Spinal cord (tissue), 10 donors: ENCODE measurements at places on chromosomes 11 and 22. TPM values are rescaled to one million over a fixed set of nuclear protein-coding genes. Genes with fewer than 3 reads are reported as not detected.
A peak's percentile ranks its signal among the peaks of the same experiment; 100 is the strongest.

Gene MS4A6A
- total RNA-seq = 29.8 TPM

Gene OR8H1
- not detected for total RNA-seq

Gene SLC37A2
- 4.5 TPM for total RNA-seq

Gene SSTR3
- total RNA-seq = 2.0 TPM

Gene CEP126
- 10.1 TPM for total RNA-seq

Gene GPR83
- total RNA-seq = 7.1 TPM

Gene IGF2
- total RNA-seq = 558 TPM

Gene ISX
- not detected for total RNA-seq

- DNase-seq = no peak
- peaks cover 2% of the 10 kb centered on the region for H3K36me3 ChIP-seq
- no peaks in the 10 kb centered on the region for H3K27me3 ChIP-seq
These were observed 1.4 kb downstream of the MFNG start for GRCh38 chr22:37484480-37485394.

GRCh38 chr11:33310720-33311500 is 53.7 kb downstream of the HIPK3 start:
- H3K36me3 ChIP-seq = peaks cover 2% of the 10 kb centered on the region
- H3K27me3 ChIP-seq = no peaks in the 10 kb centered on the region
- no peaks in the 10 kb centered on the region for H3K4me1 ChIP-seq
- DNase-seq = no peak
- H3K4me3 ChIP-seq = no peak overlapping the region
- H3K27ac ChIP-seq = no peak overlapping the region

- H3K4me3 ChIP-seq = no peak overlapping the region
- no peak for DNase-seq
- no peak overlapping the region for H3K27ac ChIP-seq
- no peaks in the 10 kb centered on the region for H3K27me3 ChIP-seq
- no peaks in the 10 kb centered on the region for H3K36me3 ChIP-seq
These were observed 63.0 kb downstream of the NAV2 start for GRCh38 chr11:19775622-19776021.

DNA sequence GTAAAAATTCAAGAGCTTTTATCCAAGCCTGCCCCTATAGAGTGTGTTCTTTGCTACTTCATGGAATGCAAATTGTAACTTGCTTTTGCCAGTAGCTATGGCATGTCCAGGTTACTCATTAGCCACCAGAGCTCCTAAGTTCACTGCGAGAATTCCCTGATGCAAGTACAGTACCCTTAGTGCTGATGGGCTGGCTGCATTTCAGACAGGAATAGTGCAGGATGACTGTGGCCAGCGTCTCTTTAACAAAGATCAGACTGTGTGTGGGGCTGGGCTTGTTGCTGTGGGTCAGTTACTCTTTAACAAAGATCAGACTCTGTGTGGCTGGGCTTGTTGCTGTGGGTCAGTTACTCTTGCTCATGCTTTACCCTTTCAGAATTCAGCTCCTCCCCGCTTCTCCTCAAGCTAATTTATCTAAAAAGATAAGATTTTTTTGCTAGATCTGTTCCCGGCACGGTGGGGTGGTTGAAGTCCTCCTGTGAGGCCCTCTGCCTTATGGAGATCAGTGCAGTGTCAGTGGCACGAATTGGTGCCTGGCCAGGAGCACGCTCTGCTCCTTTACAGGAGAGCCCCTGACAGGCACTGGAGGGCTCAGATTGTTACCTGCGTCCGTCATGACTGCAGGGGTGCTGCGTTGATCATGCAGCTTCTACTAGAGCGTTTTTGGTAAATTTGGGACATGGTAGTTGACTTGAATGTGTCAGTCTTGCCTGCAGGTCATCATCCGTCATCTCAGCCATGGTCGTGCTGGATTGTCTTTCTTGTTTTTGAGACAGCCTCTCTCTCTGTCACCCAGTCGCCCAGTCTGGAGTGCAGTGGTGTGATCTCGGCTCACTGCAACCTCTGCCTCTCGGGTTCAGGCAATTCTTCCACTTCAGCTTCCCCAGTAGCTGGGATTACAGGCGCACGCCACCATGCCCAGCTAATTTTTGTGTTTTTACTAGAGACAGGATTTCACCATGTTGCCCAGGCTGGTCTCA is 27.0 kb downstream of the AP2A2 start:
- no peak overlapping the region for H3K4me3 ChIP-seq
- DNase-seq = no peak
- no peaks in the 10 kb centered on the region for H3K27me3 ChIP-seq
- H3K4me1 ChIP-seq = peaks cover 36% of the 10 kb centered on the region
- peak overlapping the region; percentile 70 for H3K27ac ChIP-seq
- H3K36me3 ChIP-seq = peaks cover 9% of the 10 kb centered on the region

DNA sequence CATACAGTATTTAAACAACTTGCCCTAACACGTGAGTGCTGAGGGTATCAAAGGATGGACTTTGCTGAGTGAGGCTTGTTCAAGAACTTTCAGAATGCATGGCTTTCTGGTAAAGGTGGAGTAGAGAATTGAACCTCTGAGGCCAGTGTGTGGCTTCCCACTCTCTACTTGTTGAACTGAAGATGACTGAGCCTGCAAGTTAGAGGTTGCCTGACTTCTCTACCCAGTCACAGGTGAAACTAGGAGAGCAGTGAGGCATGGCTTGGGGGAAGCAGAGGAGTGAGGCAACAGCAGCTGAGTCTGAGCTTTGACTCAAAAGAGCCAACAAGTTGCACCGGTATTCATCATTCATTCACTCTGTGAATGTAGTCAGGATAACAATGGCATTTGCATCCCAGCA is 256.4 kb upstream of the SESN3 start:
- DNase-seq = no peak
- no peaks in the 10 kb centered on the region for H3K27me3 ChIP-seq
- no peaks in the 10 kb centered on the region for H3K4me1 ChIP-seq

DNA sequence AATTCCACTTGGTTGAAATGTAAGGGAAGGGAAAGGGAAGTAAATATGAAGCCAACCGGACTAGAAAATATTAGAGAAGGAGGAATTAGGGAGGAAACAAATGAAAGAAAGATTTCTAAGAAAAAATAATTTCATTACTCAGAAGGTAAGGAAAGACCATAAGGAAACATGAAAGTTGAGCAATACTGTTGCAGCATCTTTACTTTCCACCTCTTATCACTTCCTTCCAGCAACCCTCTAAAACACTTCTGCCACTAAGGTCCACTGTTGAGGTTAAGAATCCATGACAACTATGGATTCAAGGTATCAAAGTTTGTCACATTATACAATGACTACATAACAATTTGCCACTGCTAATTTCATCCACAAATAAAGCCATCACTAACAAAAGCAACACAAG is 308.6 kb downstream of the DLG2 start:
- H3K4me1 ChIP-seq = no peaks in the 10 kb centered on the region
- no peaks in the 10 kb centered on the region for H3K27me3 ChIP-seq
- DNase-seq = no peak
- no peaks in the 10 kb centered on the region for H3K36me3 ChIP-seq

GRCh38 chr11:133889893-133890292 is 44.6 kb upstream of the SPATA19 start:
- peaks cover under 1% of the 10 kb centered on the region for H3K4me1 ChIP-seq
- no peak for DNase-seq

DNA sequence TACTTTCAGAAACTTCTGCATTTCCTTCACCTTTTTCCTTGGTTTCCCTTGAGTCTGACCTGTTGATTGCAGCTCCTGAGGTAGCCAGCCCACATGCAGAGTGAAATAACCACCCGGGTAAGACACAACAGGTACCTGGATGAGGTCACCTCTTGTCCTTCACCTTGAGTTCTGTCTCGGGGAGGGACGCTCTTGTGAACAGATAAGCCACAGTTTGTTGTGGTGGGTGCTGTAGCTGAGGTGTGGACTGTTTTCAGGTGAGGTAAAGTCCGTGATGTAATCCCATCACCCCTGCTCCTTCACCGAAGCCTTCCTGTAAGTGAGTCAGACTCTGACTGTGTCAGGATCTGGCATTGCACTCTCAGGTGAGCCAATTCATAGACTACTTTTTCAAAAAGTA is 183.1 kb downstream of the NAV2 start:
- no peak overlapping the region for H3K27ac ChIP-seq
- no peaks in the 10 kb centered on the region for H3K4me1 ChIP-seq
- H3K4me3 ChIP-seq = no peak overlapping the region

DNA sequence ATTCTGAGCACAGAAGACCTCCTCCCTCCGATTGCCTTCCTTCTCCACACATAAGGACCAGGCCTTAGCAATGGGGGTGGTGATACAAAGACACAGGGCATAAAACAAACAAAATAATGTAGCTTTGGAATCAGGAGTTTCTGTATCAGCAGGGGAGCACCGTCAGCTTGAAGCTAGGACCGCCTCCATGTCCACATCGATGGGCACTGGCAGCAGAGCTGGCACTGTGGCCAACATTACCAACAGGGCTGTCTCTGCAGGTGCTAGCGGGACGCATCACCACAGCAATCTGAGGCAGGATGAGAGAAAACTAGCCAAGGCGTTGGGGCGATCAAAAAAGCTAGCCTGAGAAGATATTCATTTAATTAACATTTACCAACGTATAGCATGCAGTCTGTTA is 201.4 kb downstream of the MAML2 start:
- H3K27me3 ChIP-seq = no peaks in the 10 kb centered on the region
- H3K27ac ChIP-seq = no peak overlapping the region
- no peaks in the 10 kb centered on the region for H3K36me3 ChIP-seq
- DNase-seq = no peak

DNA sequence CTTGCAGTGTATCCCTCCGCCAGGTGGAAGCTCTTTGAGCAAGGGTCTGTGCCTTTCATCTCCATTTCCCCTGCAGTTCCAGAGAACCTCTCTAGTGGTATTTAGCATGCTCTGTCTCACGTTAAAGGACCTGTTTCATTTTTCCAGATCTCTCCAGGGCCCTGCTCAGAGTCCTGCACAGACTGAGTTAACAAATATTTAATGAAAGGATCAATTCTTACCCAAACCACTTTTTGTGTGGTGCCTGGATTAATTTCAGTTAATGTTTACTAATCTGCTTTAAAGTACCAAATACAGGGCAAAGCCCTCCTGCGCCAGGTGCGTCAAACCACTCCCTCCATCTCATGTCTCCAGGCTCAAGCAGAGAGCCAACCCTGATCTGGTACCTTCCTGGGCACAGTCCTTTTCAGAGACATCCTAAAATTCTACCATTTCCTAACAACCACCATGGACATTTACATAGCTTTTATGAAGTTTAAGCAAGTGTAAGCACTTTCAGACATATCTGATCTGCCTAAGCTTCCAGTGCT is 18.7 kb upstream of the ACER3 start:
- no peak overlapping the region for H3K27ac ChIP-seq
- H3K4me3 ChIP-seq = no peak overlapping the region
- no peaks in the 10 kb centered on the region for H3K36me3 ChIP-seq
- no peak for DNase-seq

DNA sequence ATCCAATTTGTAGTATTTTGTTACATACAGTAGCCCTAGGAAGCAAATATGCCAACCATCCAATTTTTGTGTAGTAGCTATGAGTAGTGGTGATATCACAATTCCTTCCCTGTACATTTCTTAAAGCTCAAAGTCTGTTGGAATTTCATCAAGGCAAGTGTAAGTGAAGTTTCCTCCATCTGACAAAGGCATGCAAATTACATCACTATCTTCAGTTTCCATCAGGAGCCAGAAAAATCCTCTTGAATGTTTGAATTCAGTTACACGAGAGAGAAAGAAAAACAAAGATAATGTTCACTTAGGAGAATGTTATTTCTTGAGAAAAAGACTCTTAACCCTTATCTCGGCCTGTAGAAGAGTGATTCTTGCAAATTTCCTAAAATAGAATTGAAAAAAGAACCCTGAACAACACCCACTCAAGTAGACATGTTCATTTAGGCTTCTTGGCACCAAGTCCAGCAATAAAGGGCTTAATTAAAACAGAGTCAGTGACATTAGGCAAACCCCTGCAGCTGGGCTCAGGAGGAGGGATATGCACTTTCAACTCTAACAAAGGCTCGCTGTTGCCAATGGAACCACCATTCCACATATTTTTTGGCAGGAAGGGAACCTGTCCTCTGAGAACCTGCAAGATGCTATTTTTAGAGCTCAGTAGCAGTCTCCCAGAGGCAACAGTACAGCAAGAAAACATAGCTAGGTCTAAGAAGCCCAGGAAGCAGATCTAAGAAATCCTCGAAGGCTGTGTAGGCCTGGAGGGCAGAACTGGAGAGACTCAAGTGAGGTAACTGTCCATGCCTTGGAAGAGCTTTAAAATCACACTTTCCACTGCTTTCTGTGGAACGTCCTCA is 144.6 kb downstream of the CCDC81 start:
- H3K27ac ChIP-seq = peak overlapping the region; percentile 41
- DNase-seq = no peak
- no peaks in the 10 kb centered on the region for H3K27me3 ChIP-seq
- no peak overlapping the region for H3K4me3 ChIP-seq
- H3K36me3 ChIP-seq = no peaks in the 10 kb centered on the region
- peaks cover 13% of the 10 kb centered on the region for H3K4me1 ChIP-seq

DNA sequence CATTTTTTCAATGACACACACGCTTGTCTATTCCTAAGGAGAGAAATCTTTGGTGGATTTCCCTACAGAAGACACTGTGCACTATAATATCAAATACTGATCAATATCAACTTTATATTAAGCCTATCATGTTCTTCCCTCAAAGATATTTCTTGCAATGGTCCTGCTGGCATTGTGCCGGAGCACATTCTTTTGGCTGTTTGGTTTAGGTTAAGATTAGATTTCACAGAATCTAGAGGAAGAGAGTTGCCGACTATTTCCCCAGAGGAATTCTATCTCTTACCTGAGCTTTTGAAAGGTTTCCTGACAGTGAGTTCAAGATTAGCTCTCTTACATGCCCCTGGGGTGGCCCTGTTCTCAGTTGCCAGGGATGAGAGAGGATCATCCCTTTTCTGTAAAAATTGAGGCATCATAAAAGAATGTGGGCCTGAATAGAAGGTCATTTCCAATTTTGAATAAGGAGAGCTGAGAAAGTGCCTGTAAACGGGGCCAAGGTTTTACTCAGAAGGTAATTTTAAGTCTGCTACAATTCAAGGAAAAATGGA is 180.6 kb upstream of the ARHGAP20 start:
- H3K27me3 ChIP-seq = no peaks in the 10 kb centered on the region
- no peaks in the 10 kb centered on the region for H3K36me3 ChIP-seq
- H3K27ac ChIP-seq = no peak overlapping the region
- H3K4me3 ChIP-seq = no peak overlapping the region
